ENCODE measurements at places on chromosomes 3 and 15. TPM values are rescaled to one million over a fixed set of nuclear protein-coding genes. Genes with fewer than 3 reads are reported as not detected.

The C3orf80 gene
- not detected for total RNA-seq

The TUBGCP4 gene
- 37.3 TPM for total RNA-seq

The GUCA1C gene
- not detected for total RNA-seq

The PODXL2 gene
- 1.3 TPM for total RNA-seq

The GOLGA8B gene
- 85.2 TPM for total RNA-seq

The SCAANT1 gene
- total RNA-seq, result not detected

The MYO5C gene
- total RNA-seq, result 0.27 TPM

The GPR149 gene
- total RNA-seq, result not detected

The CHRNB4 gene
- total RNA-seq, result not detected

The SLC27A2 gene
- 24.3 TPM for total RNA-seq

The DPPA2 gene
- not detected for total RNA-seq

The VPS8 gene
- 28.7 TPM for total RNA-seq

The NPAP1 gene
- not detected for total RNA-seq

The DOCK3 gene
- 2.9 TPM for total RNA-seq

The BCL2A1 gene
- total RNA-seq, result 111 TPM

The PLSCR4 gene
- not detected for total RNA-seq
